Kidney epithelial cell (primary cell): ENCODE measurements at places on chromosomes 1 and 21.

GRCh38 chr1:238408737-238409136, 518.0 kb upstream of the ZP4 start:
- DNase-seq: no peak

- DNase-seq: no peak
Observed at GRCh38 chr1:55631509-55631908, 416.3 kb upstream of the USP24 start.

DNA sequence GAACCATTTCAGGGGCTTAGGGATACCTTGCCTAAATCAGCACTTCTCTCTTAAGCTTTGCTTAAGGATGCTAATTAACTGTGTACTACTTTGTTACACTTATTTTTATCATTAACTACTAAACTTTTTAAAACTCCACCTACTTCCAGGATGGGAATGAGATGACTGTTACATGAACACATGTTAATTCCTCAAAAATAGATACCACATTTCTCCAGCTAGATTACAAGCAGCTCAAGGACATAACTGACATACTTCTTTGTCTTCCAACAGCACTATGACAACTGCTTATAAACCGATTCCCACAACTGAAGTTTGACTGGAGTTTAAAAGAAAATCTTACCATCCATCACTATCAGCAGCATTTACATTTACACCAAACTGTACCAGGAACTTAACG, 53.7 kb downstream of the TP53BP2 start:
- DNase-seq: no peak

- no peak for DNase-seq
Observed at GRCh38 chr1:160993544-160994193, 27.3 kb downstream of the F11R start.

DNA sequence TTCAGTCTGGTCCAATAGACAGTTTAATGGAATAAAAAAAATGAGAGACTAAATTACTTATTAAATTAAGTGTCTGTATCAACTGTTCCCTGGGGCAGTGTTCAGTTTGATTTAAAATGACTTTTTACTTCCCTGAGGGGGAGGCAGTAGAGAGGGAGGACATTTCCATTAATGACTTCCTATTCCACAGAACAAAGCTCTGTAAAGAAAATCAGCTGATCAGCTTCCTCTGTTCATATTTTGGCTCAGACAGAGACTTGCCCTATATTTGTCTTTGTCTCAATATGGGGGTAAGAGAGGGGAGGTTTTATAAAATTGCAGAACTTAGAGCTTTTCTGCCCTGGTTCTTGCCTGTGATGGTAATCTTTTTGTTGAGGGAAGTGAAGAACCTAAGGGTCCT, 8.4 kb downstream of the CFAP126 start:
- no peak for DNase-seq
